NCI-H1417 (cell line): ENCODE measurements at places on chromosomes 4 and X.

DNA sequence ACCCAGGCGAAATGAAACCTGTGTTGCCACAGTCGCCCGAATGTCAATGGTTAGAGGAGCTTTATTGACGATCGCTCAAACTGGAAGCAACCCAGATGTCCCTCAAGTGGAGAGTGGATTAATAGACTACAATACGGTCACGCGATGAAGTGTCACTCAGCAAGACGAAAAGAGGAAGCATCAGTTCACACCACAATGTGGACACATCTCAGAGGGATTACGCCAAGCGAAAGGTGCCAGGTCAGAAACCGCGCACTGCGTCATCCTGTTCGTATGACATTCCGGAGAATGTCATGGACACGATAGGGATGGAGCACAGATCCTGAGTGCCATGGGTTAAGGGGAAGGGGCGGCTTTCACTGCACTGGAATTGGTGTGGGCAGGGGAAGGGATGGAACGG, 111.7 kb downstream of the HMX1 start:
- no peak for DNase-seq

DNA sequence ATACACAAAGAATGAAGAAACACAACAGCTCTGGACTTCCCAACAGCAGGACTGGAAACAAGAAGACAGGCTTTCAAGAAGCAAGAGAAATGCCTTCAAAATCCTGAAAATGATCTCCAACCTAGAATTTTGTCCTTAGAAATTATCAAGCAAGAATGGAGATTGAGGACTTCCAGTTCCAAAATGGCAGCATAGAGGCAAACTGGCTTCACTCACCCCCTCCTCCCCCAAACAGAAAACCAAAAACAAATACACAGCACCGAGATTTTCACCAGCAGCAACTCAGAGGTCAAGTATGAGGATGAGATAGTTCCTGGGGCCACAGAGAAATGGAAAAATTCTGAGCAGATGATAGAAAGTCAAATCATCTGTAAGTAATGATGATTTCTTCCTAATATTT, 40.5 kb upstream of the LRBA start:
- no peak for DNase-seq

DNA sequence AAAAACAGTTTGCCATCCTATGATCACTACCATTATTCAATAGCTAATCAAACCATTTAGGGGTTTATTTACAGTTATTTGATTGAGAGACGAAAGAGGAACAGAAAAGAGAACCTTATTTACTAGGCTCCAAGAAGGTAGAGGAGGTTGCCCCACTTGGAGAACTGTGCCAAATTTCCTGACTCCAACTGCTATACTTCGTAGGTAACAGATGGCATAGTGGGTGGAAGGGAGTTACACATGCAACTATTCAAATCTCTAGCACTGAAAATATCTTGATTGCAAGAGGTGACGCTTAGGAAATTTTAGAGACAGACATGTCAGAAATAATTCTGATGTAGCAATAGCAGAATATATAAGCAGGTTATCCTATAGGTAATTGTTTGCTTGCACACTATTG, 38.0 kb upstream of the TMPRSS11F start:
- no peak for DNase-seq

DNA sequence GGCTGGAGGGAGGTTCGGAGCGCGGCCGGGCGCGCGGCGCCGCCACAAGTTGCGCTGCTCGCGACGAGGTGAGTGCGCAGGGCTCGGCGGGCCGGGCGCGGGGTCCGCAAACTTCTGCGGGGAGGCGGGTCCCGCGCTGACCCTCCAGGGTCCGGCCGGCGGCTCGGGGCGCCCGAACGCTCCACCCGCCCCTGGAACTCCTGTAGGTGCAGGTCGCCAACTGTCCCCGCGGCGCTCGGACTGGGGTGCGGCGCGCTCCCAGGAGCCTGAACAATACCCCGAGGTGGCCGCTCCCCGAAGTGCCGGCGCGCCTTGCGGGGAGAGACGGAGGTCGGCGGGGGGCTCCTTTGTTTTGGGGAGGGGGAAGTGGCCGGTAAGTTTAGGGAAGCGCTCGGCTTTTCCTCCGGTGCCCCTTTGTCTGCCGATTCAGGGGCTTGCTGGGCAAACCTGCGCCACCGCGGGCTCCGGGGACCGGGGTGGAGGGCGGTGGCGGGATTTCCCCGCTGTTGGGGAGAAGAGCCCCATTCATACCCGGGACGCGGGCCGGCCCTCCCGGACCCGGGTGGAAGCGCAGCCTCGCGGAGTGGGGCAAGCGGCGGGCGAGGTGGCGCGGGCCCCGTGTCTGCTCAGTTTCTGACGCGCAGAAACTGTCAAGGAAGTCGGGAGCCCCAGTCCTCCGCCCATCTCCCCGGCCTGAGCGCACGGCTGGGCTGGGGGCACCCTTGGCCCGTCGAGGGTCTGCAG, 694 bp downstream of the TBL1X start:
- no peak for DNase-seq

DNA sequence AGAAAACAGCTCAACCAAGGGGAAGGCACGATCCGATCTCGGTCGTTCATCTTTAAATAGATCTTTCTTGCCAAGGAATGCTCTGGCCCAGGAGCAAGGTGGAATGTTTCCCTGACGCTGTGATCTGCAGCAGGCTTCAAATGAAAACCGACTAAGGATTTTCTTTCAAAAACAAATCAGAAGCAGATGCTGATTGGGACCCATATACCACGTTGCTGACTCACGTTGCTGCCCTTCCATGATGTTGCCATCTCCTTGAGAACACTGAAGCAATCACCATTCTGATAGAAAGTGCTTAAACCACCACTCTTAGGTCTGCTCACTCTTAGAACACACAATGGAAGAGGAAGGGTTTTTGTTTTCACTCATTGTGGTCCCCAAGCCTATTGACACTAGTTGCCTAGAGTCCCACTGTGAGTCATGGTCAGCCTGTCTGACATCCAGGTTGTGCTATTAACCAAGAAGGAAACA, 26.1 kb downstream of the LAMTOR3 start:
- DNase-seq = no peak

DNA sequence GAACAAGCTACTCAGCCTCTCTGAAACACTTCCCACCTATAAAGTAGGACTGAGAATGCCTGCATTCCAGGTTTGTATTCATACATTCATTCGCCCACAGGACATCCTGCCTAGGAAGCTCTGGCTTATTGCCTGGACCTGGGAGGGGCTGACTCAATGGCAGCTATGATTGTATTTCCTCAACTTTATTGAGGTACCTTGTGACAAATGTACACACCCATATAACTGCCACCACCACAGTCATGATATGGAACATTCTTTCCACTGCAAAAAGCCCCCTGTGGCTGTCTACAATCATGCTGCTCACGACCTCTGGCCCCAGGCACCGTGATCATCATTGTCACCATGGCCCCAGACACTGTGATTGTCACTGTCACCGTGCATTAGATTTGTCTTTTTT, 68.3 kb downstream of the ABLIM2 start:
- DNase-seq = no peak

- DNase-seq = no peak
Observed at GRCh38 chr4:185849664-185850550, 37.9 kb upstream of the SORBS2 start.

DNA sequence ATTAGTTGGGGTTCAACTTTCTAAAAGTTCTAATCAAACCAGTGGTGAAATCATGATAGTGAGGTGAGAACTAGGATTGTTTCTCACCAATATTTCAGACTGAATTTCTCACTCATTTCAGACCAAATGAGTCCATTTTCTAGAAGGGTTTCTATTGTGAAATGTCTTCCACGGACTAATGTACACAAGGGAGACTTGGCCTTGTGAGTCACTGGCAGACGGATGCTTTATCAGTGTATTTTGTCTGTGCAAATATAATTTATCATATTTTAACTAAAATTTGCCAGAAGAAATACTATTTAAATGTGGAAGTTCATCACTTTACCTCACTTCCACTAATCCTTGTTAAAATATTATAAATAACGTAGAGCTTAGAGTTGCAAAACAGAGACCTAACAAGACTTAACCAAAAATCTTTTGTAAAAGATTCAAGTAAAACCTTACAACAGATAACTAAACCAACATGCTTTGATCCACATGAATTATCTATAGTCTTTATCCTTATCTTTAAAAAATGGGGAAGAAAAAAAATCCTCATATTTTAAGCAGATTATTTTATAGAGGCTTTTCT, 506.0 kb upstream of the FAM241A start:
- DNase-seq = no peak

DNA sequence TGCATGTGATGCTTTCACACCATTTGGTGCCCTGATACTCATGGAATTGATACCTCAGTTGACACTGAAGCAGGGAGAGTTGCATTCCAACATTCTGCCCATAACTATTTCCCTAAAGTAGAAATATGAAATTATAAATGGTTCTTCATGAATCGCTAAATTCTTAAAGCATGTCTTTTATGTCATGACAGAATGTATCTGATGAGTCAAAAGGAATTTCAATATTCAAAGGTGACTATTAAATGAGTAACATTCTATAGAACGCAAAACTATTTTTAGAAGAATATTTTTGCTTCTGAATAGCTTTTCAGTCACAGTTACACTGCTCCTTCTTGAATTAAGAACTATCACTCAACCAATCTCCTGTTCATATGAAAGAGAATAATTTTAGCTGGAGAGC, 152.8 kb downstream of the ADGRA3 start:
- DNase-seq = no peak

- DNase-seq = no peak
Observed at GRCh38 chr4:145739845-145740244, 59.9 kb downstream of the C4orf51 start.

DNA sequence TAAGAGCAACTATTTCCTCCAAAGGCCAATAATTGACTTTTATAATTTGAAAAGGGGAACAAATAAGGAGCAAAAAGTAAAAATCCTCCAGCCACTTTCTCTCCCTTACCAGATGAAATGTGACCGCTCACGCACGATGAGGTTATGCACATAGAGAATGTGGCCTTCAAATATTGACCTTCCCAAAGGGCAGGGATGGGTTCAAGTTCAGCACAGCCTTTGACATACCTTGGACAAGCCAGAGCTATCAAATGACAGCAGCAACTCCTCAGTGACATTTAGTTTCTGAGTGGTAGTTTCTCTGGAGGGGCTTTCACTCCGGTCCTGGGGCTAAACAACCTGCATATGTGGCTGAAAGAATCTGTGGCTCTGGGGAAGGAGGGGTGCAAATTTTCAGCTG, 50.7 kb downstream of the AMOT start:
- no peak for DNase-seq

- DNase-seq = no peak
Observed at GRCh38 chrX:134162032-134162431, 75.0 kb upstream of the CCDC160 start.

DNA sequence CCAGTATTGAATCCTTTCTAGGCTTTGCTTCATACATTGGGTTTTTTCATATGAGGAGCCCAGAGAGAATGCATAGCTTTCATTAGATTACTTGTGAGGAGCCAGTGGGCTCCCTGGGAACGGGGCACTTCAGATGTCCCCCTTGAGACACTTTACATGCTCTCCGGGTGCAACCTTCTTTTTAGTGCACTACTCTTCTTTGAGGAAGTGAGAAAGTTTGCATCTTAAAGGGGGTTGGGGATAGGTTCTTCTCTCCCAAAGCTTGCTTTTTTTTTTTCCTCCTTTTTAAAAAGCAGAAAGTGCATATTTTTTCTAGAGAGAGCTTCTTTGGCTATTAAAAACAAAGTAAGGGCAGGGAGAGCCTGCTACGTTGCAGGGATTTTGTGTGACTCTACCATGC, 4.3 kb downstream of the HADH start:
- DNase-seq = no peak

GRCh38 chr4:108107101-108107500, 61.6 kb downstream of the LEF1 start:
- no peak for DNase-seq

- DNase-seq = no peak
Observed at GRCh38 chrX:5648941-5649568, 579.6 kb downstream of the NLGN4X start.

DNA sequence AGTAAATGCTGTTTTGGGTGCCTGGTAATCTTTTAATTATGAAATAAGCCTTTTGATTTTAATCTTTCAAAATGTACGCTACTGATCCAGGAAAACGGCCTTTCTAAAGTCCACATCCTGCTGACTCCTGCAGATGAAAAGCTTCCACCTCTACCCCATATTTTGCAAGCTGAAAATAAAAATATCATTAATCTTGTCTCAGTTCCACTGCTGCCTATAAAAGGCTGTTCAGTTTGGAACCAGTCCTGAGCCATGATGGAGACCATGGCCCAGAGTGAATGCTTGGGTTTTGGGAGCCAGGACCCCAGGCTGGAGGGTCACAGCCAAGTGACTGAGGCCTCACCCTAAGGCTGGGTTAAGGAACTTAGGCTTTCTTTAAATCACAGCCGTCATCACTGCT, 110.8 kb downstream of the AFF1 start:
- no peak for DNase-seq

GRCh38 chrX:12901486-12901885, 4.9 kb upstream of the TLR8 start:
- peak; percentile 10 for DNase-seq

GRCh38 chrX:114962209-114962608, 55.2 kb downstream of the IL13RA2 start:
- no peak for DNase-seq

GRCh38 chrX:54695231-54695630, 102.8 kb downstream of the ITIH6 start:
- no peak for DNase-seq

DNA sequence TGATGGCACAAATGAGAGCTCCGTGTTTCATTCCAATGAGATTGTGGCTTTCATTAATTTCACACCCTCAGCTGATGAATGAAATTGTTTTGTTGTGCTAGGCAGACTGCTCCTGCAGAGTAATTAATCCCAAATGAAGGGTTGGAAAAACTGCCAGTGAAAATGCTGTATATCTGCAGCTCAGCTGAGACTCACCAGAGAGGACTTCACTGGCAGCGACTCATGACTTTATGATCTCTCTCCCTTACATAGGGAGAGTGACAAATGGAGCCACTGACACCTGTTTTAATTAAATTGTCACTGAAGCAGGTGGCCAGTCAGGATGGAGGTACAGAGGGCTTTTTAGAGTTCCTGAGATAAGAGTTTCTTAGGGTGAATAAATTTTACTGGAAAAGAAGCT, 24.8 kb downstream of the GRXCR1 start:
- DNase-seq = peak; percentile 36

DNA sequence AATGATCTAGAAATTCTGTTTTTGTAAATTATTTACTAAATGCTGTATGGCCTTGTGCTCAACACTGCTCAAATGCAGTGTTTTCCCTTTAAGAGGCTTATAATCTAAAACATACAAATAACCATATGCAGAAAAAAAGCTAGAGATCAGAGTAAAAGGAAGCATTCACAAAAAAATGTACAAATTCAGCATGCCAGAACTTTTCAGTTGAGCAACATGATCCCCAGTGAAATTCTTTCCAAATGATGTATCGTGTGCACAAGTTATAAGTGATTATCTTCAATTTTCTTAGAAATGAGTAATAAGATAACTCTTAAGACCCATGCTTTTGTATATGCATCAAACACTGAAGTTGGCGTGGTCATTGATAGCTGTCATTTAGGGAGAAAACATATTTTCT, 5.0 kb downstream of the GPC3 start:
- no peak for DNase-seq
